ENCODE measurements at places on chromosomes 3 and 15. TPM values are rescaled to one million over a fixed set of nuclear protein-coding genes. Genes with fewer than 3 reads are reported as not detected.
A peak's percentile ranks its signal among the peaks of the same experiment; 100 is the strongest.

DNA sequence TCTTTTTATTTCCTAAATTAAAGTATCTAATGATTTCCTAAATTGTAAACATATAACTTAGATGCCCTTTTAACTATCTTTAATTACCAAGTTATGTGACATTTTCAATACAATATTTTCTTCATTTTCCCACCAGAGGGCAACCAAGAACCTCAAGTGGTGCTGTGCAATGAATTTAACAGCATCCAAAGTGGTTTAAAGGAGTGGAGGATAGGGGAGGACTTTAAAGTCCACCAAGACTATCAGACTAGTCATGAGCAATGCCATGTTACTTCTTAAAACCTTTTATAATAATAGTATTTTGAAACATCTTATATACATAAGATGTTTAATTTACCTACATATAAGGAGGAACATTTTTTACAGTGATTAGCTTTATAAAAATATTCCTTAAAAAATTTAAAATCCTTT is 74.4 kb downstream of the DLG1 start:
- DNase-seq = peak; percentile 16

DNA sequence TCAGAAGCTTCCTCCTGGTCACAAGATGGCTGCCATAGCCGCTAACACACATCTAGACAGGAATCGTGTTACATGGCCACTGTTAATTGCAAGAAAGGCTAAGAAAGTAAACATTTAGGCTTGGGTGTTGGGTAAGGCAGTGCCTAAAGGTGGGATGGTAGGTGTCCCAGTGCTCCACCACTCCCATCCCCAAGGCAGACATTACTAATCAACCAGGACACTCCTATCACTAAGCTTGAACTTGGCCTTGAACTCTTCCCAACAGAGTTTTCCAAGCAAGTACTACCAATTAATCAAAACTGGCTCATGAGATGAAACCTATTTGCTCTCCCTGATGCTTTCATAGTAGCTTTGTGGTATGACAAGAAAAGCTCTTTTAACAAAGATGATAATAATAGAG is 37.9 kb upstream of the C3orf80 start:
- no peak for DNase-seq

- DNase-seq = no peak
Observed at GRCh38 chr3:34020726-34021680, 222.6 kb downstream of the PDCD6IP start.

DNA sequence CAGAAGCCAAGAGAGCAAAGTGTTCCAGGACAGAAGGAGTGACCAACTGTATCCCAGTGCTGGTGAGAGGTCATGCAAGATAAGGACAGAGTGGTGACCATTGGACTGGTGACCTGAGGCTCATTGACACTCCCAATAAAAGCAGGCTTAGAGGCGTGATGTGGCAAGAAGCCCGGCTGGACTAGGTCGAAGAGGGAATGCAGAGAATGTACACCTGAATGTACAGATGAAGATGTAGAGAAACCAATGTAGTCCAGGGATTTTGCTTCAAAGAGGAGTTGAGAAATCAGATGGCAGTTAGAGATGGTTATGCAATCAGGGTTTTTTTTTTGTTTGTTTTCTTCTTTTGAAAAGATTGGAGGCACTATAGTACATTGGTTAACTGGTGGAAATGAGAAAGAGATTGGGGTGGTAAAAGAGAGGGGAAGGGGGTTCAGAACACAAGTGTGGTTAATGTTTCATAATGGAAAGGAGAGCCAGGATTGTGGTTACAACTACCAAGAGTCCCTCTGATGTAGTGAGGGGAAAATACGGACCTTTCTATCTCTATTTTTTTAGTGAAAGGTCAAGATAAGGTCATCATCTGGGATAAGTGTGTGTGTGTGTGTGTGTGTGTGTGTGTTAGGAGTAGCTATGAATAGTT is 23.3 kb downstream of the ST3GAL6 start:
- DNase-seq = no peak

DNA sequence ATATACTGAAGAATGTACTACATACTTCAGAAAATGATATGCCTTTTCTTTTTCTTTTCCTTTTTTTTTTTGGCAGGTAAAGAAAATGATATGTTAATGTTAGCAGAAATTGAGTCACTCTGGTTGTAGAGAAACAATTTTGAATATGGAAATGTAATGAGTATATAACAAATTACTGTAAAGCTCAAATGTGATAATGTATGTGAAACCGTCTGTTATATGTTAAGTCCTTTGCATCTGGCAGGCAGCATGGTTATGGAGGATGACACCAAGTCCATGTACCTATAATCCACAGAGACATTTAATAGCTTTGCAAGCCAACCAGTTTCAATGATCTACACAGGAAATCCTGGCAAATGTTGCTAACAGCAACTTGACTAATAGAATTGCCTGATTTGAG is 58.4 kb downstream of the HACD2 start:
- DNase-seq = no peak

GRCh38 chr15:63593705-63594671 is 3.2 kb upstream of the FBXL22 start:
- no peak for DNase-seq

GRCh38 chr3:37992271-37993066 is 1.9 kb downstream of the VILL start:
- no peak for DNase-seq

- no peak for DNase-seq
Observed at GRCh38 chr3:126345641-126346460, 11.4 kb downstream of the KLF15 start.

- DNase-seq = no peak
Observed at GRCh38 chr3:144743225-144743668, 771.6 kb downstream of the DIPK2A start.

GRCh38 chr3:160478338-160478737 is 28.8 kb upstream of the TRIM59 start:
- DNase-seq = no peak

DNA sequence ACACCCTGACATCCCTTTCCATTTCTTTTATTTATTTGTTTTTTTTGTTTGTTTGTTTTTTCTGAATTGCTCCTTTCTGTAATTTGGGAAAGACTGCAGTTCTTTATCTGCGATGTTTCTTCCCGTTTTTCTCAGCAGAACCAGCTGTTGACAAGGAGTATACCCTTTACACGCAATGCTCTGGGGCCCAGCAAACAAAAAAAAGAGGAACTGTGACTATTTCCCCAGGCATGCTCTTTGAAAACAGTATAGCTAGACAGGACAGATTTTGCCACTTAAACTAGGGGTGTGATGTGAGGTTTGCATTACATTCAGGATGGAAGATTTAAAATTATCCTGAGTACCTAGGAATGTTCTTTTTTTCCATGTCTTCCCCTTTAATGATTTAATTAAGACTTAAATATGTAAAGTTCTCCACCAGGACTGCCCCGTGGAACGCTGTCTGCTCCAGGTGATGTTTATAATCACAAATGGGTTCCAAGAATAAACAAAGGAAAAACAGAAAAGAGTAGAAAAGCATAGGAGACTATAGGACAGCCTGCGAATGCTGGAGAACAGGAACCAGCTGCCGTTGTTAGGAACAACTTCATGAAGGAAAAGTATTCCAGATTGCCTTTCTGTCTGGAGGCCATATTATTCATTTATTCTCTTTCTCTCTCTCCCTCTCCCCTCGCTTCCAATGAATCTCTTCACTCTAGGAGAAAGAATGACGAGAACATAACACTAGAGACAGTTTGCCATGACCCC is 43.3 kb downstream of the TGFBR2 start:
- DNase-seq = no peak

GRCh38 chr3:71725271-71725991 is at the start of gene EIF4E3:
Gene EIF4E3 (minus strand): TSS chr3:71725402. CDS start chr3:71725367, 35 bp downstream.
- DNase-seq = no peak

- no peak for DNase-seq
Observed at GRCh38 chr15:35958021-35958420, 412.1 kb upstream of the DPH6 start.

The INKA1 gene
- total RNA-seq = 29.6 TPM

The WDR48 gene
- 20.6 TPM for total RNA-seq

The CIDEC gene
- not detected for total RNA-seq

The CPOX gene
- 27.2 TPM for total RNA-seq

The PAQR5 gene
- total RNA-seq = not detected

The ZNF80 gene
- total RNA-seq = not detected
